ENCODE measurements at places on chromosomes 11 and 22.

DNA sequence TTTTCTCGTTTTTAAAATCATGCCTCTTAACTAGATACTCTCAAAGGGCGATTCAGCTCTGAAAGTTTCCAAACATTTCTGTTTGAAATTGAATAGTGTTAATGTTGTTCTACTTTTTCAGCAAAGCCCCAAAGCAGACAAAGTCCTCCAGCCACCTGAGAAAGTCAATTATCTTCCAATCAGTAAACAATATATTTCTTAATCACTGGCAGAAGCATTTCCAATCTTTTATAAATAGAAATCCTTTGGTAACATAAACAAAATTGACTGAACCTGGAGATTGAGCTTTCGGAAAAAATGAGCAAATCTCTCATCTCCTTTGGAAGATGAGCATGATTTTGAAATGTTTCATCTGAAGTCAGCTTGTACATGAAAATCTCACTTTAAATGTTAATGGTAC is 84.4 kb upstream of the FIBIN start:
- no peak for DNase-seq

DNA sequence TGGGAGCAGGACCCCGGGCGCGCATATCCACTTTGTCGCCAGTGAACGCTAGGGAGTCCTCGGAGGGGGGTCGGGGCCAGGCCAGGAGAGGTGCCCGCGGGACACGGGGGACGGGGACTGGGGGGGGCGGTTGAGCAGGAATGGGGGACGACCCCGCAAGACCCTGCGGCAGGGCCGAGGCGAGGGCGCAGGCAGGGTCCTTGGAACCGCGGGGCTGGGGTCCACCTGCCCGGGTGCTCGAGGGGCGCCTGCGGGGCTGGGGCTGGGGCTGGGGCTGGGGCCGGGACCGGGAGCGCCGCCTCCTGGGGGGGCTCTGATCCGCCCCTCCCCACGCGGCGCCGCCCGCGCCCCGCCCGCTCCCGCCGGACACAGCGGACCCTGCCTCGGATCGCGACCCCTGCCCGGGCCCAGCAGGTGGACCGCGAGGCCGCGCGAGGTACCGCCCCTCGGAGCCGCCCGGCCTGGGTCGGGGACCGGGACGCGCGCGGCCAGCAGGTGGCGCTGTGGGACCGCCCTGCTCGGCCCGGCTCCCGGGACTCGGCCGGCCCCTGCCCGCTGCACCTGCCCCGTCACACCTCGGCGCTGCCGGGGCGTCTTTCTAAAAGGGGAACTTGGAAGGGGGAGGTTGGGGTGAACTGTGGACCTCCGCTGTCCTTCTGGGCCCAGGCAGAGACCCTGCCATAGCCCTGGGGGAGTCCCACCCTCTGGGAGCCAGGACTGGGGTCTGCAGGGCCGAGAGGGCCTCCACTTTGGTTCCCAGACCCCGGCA is 11.0 kb downstream of the CRELD2 start:
- DNase-seq: peak; percentile 88

DNA sequence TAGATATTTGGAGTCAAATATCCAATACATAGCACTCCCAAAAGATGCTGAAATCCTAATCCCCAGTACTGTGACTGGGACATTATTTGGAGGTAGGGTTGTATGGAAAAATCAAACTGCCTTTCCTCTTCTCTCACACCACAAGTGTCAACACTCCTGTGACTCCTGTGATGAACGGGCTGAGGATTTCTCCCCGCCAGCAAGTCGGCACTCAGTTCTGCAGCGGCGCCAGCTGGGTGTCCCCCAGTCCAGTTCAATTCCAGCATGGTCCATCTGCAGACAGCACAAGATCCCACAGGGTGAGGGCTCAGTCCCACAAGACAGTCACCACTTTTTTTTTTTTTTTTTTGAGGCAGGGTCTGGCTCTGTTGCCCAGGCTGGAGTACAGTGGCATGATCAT is 4.3 kb upstream of the PARVB start:
- DNase-seq: no peak

DNA sequence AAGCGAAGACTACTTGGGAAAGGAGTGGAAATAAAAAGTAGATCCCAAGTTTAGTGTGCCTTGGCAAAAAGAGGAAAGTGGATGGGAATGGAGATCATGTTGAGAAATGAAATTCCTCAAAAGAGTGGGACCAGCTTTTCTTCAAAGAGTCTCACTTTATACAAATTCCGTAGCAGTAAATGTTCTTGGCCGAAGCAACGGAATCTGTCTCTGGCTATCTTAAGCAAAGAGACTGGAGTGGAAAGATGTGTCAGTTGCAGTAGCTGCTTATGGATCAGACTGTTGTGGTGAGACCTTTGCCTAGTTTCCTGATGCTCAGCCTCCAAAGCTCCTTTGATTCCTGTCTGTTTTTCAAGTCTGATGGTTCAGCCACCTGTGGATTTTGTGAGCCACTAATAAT is 73.6 kb downstream of the CSTPP1 start:
- no peak for DNase-seq

DNA sequence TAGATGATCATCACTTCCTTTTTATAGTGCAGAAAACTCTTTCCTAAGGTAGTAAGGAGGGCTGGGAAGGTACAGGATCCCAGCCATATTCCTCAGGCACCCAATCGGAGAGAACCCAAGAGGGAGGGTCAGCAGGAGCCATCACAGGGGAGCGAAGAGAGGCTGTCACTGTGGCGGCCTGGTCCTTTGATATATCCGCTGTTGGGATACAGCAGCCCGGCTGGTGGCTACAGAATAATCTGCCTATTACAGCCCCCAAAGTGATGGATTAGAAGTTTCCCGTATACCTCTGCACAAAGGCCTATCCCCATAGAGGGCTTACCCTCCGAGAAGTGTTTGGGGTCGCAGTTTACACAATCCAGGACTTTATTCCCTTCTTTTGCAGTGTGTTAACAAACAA is 48.5 kb downstream of the OR4D9 start:
- no peak for DNase-seq

GRCh38 chr11:65317025-65317786 is 2.5 kb downstream of the CDC42EP2 start:
- DNase-seq: no peak

GRCh38 chr22:50111056-50111455 is 21.2 kb downstream of the MOV10L1 start:
- DNase-seq: no peak

- DNase-seq: peak; percentile 87
Measured at GRCh38 chr22:23178512-23179254, 1.6 kb upstream of the BCR start.

- no peak for DNase-seq
Measured at GRCh38 chr22:30277547-30278344, 11.1 kb upstream of the OSM start.

GRCh38 chr11:102553835-102554282 is 23.3 kb upstream of the MMP7 start:
- DNase-seq: no peak

- DNase-seq: no peak
Measured at GRCh38 chr22:33431300-33431699, 373.1 kb upstream of the SYN3 start.

DNA sequence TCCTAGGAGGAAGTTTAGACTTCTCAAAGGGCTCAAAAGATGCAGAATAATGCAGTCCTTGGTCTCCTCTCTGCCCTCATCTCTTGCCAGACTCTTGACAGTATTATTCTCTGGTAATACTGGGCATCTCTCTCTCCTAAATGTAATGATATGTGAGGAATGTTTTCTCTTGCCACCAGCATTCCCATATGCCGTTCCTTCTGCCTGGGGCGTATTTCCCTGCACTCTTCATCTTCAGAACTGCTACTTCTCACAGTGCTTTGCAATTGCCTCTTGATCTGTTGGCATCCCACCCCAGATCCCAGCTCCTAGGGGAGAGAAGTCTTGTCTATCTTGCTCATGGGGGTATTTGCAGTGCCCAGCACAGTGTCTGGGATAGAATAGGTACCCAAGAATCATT is 107.4 kb downstream of the RASSF10 start:
- DNase-seq: no peak

DNA sequence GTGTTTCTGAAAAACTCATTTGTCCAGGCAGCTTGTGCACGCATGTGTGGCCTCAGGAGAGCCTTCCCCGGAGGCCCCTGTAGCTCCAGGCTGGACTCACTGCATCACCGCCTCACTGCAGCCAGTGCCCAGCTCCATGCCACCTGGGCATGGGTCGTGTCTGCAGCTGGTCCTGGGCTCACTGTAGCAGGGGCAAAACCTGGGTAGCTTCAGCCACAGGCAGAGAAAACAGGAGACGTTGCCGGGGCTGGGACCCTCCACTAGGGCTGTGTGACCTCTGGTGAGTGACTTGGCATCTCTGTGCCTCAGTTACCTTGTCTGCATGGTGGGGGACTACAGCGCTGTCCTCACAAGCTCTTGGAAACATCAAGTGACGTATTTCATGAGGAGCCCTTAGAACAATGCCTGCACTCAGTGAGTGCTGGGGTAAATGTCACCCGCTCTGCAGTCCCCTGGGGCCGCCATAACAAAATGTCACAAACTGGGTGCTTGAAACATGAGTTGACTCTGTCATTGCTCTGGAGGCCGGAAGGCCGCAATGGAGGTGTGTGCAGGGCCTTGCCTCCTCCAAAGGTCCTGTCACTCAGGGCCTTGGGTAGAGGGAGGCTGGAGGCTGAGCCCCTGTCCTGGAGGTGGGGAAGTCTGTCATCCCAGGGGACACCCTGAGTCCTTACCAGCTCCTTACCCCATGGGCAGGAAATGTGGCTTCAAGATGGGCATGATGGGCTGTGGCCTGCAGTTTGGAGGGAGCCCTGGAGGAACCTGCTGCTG is 488.7 kb downstream of the TBC1D22A start:
- no peak for DNase-seq

GRCh38 chr11:79441461-79441875 is 638 bp upstream of the TENM4 start:
- no peak for DNase-seq

DNA sequence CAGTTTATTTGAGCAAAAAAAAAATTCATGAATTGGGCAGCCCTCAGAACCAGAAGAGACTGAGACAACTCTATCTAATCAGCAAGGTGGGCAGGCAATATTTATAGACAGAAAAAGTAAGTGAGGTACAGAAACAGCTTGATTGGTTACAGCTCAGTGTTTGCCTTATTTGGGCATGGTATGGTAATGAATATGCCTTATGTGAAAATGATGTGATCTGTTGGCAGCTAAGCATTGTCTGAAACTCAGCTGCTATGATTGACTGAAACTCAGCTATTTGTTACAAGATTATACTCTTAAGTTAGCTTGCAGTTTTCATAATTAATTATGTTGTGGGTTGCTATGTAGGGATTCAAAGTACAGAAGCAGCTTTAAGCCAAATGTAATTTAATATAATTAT is 127.6 kb downstream of the CNTN5 start:
- no peak for DNase-seq

DNA sequence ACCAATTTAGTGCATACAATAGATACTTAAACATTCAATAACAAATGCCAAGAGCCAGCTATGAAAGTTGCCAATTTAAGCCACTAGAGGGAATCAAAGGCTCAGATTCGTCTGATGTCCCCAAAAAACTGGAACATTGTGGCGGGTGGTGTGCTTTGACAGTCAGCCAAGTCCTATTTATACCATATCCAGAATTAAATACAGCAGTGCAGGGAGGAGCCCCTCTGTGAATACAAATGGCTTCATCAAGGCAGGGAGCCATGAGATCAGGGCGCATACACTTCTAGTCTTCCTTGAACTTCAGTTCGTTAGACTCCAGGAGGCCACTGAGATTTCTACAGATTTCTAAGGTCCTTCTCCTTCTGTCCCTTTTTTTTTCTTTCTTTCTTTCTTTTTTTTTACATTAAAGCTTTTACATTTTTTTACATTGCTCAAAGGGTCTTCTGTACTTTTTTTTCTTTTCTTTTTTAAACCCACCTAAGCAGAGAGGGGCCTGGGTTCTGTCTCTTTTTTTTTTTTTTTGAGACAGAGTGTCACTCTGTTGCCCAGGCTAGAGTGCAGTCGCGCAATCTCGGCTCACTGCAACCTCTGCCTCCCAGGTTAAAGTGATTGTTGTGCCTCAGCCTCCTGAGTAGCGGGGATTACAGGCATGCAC is 41.5 kb upstream of the HSPA8 start:
- DNase-seq: peak; percentile 62

DNA sequence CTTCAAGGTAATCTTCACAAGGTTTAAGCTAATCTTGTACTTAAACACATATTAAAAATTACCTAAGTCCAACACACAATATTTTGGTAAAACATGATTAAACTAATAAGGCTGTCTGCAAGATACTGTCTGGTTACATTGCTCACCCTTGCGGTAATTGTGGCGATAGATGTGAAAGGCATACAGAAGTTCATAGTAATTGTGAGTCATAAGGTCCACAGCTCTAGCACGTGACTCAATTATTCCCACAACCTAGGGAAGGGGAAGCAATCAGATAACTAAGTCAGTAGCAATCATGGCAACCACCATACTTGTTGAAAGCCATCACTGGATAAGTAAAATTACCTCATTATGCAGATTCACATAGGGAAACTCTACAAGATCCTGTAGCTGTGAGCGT is 30.5 kb upstream of the FNBP4 start:
- DNase-seq: no peak

- DNase-seq: no peak
Measured at GRCh38 chr11:121512468-121513465, 60.0 kb upstream of the SORL1-AS1 start.

GRCh38 chr11:75910426-75911145 is 95.6 kb downstream of the UVRAG start:
- no peak for DNase-seq

- no peak for DNase-seq
Measured at GRCh38 chr11:84420271-84420670, 1134.1 kb upstream of the CCDC90B start.

- no peak for DNase-seq
Measured at GRCh38 chr11:19200410-19201201, 1.2 kb downstream of the CSRP3 start.

DNA sequence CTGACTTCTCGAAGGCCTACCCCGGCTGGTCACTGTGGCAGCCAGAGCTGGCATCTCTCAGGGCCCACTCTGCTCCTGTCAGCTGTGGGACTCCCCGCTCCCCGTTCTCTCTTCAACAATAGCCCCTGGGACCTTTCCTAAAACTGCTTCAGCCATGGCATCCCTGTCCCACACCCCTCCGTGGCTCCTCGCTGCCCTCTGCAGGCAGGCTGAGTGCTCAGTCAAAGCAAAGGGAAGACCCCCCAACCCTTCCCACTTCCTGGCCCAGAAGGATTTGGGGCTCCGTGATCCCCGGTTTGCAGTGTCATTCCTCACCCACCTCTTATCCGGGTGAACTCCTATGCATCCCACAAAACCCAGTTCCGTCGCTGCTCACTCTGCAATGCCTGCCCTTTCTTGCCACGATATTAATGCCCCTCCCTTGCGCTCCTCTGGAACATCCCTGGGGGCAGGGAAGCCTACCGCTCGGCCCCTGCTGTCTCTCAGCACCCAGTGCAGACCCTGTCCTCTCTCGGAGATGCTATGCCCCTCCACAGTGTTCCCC is 1.6 kb upstream of the TH start:
- peak; percentile 47 for DNase-seq

DNA sequence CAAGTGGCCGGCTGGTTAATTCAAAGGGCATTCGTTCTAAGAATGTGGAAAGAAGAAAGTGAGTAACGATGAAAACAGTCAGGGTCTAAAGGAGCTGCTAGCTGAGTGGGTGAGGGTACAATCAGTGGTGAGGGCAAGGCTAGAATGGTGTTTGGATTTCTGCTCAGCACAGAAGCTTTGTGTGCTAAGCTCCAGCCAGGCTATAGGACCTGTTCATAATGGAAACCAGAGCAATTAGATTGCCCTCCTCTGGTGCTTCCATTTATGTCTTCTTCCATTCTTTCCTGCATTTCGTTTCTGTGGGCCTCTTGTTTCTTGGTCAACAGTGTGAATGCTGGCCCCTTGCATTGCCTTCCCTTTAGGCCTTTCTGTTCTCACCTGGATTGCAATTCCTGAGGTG is 572.9 kb upstream of the CHORDC1 start:
- DNase-seq: no peak

Data from HEK293T (cell line).